ENCODE measurements at places on chromosomes 5 and 9.
A peak's percentile ranks its signal among the peaks of the same experiment; 100 is the strongest.

DNA sequence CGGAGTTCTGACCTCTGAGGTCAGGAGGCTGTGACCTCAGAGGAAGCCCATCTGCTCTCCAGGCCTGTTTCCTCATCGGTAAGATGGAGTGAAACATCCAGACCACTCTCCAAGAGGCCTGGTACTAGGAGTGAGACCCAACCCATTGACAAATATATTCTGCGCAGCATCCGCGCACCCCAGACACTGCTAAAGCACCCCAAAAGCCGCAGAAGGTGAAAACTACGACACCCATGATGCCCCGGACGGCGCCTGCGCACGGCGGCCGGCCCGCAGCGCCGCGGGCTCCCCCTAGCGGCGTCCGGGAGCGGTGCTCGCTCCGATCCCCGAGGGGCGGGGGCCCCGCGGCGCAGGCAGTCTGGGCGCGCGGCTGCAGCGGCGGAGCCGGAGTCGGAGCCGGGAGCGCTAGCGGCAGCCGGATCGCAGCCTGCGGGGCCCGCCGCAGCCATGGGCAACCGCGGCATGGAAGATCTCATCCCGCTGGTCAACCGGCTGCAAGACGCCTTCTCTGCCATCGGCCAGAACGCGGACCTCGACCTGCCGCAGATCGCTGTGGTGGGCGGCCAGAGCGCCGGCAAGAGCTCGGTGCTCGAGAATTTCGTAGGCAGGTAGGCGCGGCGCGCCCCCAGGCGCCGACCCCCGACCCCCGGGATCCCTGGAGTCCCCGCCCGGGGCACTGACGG lies at the start of gene DNM1:
DNM1 (plus strand) TSS at position 356 of the 683 bp plus-strand sequence; CDS start at position 448, 92 bp downstream.
- DNase-seq: peak; percentile 36

GRCh38 chr5:92969781-92970237 lies 611.2 kb downstream of the NR2F1-AS1 start:
- no peak for DNase-seq

GRCh38 chr5:2738700-2739359 lies 12.6 kb downstream of the IRX2 start:
- DNase-seq: no peak

DNA sequence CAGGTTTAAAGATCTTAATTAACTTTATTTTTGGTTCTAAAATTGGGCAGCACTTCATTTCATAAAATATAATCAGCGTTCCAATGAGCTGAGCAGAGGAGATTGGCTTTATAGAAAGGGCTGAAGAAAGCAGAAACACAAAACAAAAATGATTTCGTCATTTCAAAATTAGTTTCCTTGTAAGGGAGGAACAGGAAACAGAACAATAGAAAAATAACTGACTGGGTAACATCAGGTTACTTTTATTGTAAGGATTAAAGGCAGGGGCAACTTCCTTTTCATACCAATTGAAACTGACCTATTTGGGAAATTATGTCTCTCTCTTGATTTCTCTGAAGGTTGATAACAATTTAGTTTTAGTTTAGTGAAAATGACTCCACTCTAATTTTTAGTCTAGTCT lies 157.1 kb downstream of the ATP10B start:
- no peak for DNase-seq

DNA sequence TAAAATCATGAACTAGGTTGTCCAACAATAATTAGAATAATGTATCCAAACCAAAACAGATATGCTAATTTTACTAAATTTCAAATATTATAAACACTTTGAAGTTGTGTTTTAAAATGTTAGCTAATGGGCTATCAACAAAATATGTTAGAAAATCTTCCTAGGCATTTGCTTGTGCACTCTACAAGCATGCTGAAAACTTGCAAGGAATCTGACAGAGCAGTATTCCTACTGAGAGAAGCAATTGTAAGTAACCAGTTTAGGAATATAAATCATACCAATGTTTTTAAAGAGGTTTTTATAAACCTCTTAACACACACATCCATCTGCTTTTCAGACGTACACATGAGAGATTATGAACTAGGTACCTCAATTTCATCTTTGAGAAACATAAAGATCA lies 228.4 kb upstream of the TBCA start:
- no peak for DNase-seq

DNA sequence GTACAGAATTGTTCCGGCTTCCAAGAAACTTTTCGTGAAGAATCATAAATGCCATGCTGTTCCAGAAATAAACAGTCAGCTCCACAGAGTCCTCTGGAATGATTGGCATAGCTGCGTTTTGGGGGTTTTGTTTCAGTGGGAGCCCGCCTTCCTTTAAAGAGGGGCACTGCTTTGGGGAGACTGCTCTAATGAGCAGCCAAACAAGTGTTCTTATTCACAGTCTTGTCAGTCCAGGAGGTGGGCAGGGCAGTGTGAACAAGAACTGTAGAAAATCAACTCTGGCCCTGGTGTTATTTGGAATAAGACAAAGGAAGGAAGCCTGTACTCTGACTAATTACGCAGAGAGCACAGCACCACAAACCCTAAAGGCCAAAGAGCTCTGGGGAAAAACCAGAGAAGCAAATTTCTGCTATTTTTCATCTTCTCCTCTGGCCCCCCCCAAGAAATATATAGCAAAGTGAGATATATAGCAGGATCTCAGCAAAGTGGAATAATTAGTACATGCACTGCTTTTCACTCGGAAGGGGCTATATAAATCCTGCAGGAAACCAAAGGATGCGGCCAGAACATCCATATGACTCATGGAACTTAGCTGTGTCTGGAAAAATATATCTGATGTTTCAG lies 92.9 kb downstream of the GLDC start:
- no peak for DNase-seq

DNA sequence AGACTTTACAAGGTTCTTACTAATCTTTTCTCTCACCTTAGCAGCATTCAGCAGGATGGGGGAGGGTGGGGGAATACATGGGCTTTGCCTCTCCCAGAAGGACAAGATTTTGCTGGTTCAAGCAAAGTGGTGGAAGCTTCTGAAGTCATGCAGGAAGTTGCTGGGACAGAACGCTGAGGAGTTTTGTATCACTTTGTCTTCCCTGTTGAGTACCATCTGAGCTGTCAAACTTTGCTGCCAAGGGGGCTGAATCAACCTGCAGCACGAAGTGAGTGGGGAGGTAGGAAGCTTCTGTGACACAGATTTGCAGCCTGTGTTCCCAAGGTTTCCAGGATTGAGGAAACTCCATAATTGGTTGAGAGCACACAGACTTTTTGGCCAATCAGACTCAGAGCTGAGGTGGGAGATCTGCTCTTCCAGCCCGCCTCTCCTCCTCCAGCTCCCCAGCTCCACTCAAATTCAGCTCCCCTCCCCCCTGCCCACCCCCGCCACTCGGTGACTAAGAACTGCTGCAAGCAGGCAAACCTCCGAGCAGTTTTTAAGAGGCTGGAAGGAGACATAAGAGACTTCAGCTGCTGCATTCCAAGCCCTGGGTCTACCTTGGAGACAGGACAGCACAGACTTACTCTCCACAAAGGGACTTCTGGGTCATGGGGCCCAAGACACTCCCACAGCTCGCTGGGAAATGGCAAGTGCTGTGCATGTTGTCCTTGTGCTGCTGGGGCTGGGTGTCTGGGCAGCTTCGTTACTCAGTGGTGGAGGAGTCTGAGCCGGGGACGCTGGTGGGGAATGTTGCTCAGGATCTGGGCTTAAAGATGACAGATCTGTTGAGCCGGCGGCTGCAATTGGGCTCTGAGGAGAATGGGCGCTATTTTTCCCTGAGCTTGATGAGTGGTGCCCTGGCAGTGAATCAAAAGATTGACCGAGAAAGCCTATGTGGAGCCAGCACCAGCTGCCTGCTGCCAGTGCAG lies at the start of gene PCDHGC5:
PCDHGC5 (plus strand) TSS at position 491 of the 971 bp plus-strand sequence; CDS start at position 651, 160 bp downstream.
- no peak for DNase-seq

DNA sequence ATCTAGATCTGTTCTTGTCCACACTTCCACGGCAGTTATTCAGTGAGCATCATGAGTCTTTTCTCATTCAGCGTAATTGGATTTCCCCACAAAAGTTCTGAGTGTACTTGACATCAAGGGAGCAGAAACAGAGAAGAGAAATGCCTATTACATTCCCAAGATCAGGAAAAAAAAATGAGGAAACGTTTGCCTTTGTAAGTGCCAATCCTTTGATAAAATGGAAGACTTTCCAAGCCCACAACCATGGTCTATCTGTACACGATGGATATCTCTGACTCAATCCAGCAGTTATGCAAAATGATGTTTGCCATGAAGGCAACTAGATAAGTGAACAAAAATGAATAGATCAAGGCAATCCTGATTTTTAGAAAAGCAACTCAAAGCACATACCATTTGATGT lies 235.9 kb downstream of the DOCK8 start:
- DNase-seq: no peak

GRCh38 chr9:35656831-35657545 lies 831 bp downstream of the RMRP start:
- DNase-seq: no peak

DNA sequence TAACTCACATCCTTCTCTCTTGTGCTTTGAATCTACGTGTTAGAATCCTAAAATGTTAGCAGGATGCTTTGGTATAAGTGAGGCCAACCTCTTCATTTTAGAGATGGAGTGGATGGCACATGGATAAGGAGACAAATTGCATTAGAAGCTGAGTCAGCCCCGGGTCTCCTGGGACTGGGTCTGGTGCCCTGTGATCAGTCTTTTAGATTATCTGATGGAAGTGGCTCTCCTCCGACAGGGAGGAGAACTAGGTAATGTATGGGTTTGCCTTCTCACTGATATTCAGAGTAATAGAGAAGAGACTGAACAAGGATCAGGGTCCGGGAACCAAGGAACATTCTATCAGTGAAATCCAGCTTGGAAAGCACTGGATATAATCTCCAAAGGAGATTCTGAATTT lies 74.9 kb upstream of the TNFSF8 start:
- no peak for DNase-seq

DNA sequence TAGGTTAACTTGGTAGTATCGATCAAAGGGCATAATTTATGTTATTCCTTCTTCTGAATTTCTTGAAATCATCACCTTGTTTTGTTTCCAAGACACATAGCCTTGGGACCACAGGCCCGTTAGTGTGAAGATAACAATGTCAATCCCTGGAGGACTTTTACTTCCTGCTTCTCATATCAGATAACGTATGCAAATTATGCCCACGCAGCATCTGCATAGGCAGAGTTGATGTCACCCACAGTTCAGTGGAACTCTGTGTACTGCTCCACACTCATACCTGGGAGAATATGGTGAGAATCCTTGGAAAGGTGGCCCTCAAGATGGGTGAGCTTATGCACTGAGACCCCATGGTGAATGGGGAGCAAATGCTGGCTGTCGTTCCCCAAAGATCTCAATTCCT lies 95.0 kb downstream of the CFAP90 start:
- no peak for DNase-seq

DNA sequence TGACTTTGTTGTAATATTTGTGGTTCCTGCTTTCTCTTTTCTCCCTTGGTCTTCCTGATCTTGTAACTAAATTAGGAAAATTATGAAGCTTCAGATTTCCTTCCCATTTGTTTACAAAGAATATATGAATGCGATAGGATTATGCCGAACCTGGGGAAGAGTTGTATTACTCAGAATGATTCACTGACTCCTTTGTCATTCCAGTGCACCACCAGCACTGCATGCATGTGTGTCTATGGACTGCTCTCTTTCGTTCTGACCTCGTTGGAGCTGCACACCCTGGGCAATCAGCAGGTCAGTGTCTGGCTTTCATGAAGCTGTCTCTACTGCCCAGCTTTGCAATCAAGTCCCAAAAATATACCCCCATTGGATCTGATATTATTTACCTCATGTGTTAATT lies 25.5 kb downstream of the NUP188 start:
- DNase-seq: no peak

DNA sequence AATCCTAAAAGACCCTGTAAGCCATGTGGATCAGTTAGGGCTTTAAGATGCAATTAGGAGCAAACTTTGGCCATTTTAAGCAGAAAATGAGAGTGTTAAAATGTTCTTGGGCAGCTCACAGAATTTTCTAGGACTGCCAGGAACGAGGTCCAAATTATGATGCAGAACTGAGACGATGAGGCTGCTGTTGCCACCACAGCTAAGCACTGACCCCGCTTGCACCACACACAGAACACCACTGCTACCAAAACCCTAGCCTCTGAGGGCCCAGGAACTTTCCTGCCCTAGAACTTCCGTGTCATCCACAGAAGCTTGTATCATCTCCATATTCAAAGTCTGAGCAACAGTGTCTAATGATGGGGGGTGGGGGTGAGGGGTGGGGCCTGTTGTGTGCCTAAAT lies 41.0 kb upstream of the PCSK1 start:
- DNase-seq: no peak

DNA sequence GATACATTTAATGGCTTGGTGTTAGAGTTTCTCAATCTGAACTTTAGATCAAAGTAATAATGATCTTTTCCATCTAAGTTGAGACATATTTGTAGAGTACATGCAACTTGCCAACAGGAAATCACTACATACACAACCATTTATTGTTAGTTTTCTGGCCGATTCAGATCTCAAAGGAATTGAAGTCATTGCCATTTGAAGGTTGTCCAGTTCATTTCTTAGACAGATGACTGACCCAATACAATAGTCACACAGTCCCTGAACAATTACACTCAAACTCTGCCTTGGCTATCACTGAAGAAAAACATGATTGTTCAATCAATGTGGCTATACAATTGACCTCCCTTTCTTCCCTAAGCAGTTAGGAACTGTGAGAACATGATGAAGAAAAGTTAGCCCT lies 753.2 kb upstream of the RIOK2 start:
- DNase-seq: no peak

DNA sequence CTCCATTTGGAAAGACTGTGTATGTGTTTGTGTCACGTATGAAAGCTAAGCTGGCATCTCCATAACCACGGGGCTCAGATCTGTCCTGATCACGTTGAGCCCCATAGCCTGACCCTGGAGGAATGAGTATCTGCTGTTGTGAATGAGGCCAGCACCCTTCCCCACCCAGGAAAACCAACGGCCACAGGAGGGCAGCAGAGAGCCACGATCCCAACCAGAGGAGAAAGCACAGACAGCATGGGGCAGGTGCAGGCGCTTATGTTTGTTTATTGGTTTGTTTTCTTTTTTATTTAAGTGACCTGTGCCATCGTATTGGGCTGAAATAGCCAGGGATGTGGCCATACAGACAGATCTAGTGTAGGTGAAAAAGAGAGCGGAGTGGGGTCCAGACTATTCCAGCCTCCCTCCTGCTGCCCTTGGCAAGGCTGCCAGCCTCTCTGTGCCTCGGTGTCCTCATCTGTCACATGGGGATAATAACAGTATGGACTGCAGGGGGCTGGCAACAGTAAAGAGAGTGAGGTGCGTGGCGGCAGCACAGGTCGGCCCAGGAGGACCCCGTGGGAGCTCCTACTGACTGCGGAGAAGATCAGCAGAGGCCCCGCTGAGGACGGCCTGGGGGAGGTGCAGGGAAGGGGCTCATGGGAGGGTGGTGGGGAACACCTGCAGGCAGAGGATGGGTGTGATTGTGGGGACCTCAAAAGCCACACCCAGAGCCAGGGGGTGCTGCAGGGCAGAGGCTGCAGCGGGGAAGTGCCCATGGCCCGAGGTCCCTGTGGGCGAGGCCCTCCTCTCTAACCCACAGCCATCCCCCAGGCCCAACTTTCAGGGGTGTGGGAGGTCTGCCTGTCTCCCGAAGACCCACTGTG lies 12.1 kb downstream of the OR2V2 start:
- peak; percentile 67 for DNase-seq
